Fibroblast of pulmonary artery (primary cell): ENCODE measurements at places on chromosomes 16 and 17.

- no peak for DNase-seq
These were observed 2.1 kb downstream of the PIK3R6 start for GRCh38 chr17:8865385-8865784.

GRCh38 chr17:71505200-71505599 is 615.6 kb upstream of the SOX9 start:
- no peak for DNase-seq

DNA sequence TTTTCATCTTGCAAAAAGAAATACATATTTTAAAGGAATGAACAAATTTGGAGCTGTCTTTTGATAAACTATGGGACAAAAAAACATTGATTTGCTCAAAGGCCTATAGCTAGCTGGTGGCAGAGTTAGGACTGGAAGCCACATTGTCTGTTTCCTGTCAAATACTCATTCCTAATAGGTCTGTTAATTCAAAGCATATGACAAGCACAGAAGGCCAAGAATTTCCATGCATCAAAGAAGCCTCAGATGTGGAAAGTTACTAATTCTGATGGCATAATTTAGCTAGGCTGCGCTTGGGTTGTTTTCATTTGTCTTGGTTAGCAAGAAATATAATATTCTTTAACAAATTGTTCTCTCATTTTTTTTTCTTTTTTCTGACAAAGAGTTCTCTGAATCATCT is 98.0 kb downstream of the CDK5R1 start:
- DNase-seq, result no peak

- no peak for DNase-seq
These were observed 73.5 kb downstream of the AXIN2 start for GRCh38 chr17:65487990-65488389.

- peak; percentile 63 for DNase-seq
These were observed 47.6 kb downstream of the ABCA9 start for GRCh38 chr17:69012895-69013805.

- DNase-seq, result no peak
These were observed 25.8 kb downstream of the ZNRF1 start for GRCh38 chr16:75024594-75024993.

GRCh38 chr17:73643001-73643851 is 1.0 kb downstream of the SDK2 start:
- no peak for DNase-seq

- DNase-seq, result no peak
These were observed 11.5 kb upstream of the HAS3 start for GRCh38 chr16:69093974-69094373.

GRCh38 chr17:29524692-29525091 is 42.1 kb downstream of the ABHD15 start:
- no peak for DNase-seq

GRCh38 chr16:31134625-31135534 is 647 bp downstream of the PRSS8 start:
- no peak for DNase-seq

DNA sequence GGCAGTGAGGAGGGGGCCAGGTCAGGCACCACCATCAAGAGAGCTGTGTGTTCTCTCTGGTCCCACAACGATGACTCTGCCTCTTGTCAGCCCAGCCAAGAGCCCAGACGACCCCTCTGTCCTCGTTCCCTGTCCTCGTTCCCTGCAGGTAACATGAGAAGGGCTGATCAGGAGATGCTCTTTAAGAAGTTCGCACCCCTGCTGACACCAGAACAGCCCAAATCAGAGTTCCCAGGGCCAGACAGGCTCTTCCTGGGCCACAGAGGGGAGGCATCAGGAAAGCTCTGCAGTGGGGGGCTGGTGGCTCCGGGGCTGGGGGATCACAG is 13.5 kb upstream of the DNAI2 start:
- no peak for DNase-seq
